AG10803 (cell line): ENCODE measurements at places on chromosomes 2 and 18.

GRCh38 chr2:124476291-124476690 lies 451.2 kb downstream of the CNTNAP5 start:
- no peak for DNase-seq

DNA sequence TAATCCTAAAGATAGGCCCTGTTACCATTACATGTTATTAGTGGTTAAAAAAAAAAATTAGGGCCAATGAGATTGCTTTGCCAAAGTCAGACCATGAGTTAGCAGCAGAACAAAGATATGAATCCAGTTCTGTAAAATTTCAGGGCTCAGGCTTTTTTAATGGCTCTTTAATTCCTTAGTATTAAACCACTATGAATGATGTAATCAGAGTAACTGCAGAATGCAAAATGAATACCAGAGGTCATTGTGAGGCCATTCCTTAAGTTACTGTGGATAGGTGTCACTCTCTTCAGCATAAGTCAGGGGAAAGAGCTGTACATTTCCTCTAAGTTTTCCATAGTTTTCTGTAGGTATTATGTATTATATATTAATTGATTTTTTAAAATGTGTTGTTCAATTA lies 42.2 kb upstream of the TBR1 start:
- peak; percentile 48 for DNase-seq

DNA sequence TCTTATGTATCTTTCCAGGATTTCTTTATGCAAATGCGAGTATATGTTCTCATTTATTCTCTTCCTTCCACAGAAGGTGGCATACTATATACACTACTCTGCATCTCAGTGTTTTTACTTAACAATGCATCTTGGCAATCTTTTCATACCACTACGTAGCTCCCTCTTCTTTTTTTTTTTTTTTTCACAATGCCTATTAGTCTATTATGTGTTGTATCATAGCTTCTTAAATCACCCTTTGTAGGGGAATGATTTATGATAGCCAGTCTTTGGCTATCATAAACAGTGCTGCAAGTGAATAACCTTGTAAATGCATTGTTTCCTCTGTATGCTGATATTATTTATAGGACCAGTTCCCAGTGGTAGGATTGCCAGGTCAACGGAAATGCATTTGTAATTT lies 204.2 kb downstream of the BABAM2 start:
- DNase-seq, result no peak

- no peak for DNase-seq
Measured at GRCh38 chr2:128384446-128384845, 65.8 kb upstream of the HS6ST1 start.

GRCh38 chr2:163312713-163313112 lies 423.1 kb downstream of the FIGN start:
- DNase-seq, result no peak

DNA sequence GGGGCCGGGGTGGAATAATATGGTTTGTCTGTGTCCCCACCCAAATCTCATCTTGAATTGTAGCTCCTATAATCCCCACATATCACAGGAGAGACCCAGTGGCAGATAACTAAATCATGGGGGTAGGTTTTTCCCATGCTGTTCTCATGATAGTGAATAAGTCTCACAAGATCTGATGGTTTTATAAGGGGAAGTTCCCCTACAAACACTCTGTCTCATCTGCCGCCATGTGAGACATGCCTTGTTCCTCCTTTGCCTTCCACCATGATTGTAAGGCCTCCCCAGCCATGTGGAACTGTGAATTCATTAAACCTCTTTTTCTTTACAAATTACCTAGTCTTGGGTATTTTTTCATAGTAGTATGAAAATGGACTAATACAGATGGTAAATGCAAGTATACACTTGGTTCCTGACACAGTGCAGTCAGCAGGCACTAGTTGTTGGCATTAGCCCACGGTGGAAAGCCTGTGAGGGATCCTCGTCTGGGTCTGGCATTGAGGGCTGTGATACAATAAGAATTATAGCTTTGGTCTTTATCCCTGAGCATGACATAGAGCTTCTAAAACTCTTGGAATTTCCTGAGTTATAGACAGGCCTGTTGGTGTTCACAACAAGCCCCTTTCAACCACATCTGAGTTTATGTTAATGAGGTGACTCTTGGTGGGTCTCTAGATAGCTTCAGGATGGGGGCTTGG lies 135.8 kb downstream of the CABLES1 start:
- DNase-seq, result peak; percentile 58

GRCh38 chr2:209476367-209477208 lies 52.7 kb downstream of the MAP2 start:
- peak; percentile 7 for DNase-seq

DNA sequence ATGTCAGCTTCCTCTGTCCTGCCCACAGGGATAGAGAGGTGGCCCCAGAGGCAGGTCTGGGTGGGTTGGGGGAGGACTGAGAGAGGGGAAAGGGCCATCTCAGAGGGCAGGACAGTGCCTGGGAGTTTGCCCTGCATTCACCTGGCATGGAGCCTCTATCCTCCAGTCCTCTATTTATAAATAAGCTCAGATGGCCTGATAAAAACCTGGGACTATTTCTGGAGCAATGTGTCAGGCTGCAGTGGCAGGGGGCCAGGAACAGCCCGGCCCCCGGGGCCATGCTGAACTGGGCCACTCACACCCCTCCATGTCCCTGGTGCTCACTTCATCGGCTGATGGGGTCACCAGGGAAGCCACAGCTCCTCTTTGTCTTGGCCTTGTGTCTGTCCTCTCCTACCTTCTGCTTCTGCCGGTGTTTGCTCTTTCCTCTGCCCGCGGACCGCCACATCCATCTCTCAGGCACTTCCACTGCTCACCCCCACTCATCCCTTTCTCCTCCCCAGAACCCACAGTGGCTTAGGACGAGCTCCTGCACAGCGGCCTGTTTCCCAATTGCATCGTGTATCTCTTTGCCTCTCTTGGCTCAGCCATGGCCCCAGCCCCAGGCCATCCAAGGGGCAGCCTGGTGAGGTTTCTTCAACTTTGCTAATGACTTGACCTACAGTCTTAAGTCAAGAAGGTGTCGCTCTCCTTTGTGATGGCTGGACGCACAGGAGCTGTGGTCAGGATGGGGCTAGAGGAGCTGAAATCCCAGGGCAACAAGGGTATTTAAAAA lies 38.8 kb downstream of the SCTR start:
- DNase-seq, result no peak

DNA sequence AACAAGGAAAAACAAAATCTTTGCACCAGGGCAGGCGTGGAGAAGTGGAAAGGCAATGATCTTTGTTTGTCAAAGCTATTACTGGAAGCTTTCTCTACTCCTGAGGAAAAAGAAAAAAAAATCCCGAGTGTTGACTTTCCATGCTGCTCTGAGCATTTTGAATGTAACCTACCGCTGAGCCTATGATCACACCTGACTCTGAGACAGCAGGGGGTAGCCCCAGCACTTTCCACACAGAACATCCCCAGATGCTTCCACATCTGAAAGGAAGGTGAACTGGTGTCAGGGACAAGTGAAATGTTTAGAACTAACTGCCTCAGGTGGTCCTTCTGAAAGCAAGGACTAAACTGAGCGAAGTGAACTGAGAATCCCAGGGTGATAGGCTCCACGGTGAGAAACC lies 1315.1 kb upstream of the DDX18 start:
- DNase-seq, result no peak

- DNase-seq, result peak; percentile 90
Measured at GRCh38 chr2:65464604-65465003, 32.2 kb upstream of the SPRED2 start.
